ENCODE measurements at places on chromosomes 4 and X. TPM values are rescaled to one million over a fixed set of nuclear protein-coding genes. Genes with fewer than 3 reads are reported as not detected.

Gene FATE1
- not detected for total RNA-seq

Gene ATP2B3
- total RNA-seq, result 0.35 TPM

DNA sequence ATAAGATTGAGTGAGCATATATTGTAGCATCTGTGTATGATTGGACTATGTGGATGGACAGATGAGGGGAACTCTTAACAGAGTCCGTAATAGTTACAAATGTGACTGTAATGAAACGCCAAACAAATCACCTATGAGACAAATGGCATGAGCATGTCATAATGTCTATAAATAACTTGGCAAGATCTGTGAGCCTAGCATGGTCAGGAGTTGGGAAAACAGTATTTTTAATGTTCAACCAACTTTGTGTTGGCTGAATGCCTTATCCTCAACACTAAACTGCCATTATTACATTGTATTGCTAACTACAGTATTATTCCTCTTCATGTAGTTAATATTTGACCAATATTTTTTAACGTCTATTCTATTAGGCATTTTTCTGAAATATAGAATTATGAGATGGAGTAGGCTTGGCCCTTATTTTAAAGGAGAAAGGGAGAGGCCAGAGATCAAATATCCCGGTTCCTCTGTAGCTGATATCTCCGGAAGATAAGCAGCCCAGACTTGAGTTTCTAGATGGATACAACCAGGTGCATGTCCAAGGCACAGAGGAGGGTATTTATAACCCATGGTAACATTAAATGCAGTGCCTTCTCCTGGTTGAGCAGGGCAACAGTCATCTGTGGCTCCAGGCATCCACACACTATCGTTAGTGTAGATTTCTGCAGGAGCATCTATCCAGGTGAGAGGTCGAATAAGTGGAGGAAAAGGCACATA, 32.7 kb downstream of the PF4 start:
- no peak overlapping the region for H3K27ac ChIP-seq
- H3K4me3 ChIP-seq, result no peak overlapping the region
- H3K4me1 ChIP-seq, result peaks cover 2% of the 10 kb centered on the region

Gene FAM184B
- total RNA-seq, result 0.09 TPM

DNA sequence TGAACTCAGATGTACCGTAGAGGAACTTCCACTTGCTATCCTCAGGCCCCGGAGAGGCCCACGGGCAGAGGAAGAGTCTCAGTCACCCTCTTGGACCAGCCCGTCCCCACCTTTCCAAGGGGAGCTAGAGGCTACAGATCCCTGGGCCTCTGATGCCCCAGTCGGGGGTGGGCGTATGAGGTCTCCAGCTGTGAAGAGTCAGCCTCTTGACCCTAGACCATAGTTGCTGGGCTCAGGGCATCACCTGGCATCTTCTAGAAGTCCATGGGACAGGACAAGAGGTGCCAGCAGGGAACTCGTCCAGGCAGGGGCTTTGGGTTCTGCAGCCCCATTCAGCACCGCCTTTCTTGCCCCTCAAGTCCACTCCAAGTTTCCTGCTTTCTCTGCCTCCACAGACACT, 11.6 kb downstream of the SASH3 start:
- H3K36me3 ChIP-seq, result peaks cover 6% of the 10 kb centered on the region
- DNase-seq, result no peak
- no peak overlapping the region for H3K4me3 ChIP-seq
- H3K27me3 ChIP-seq, result no peaks in the 10 kb centered on the region
- no peak overlapping the region for H3K27ac ChIP-seq

DNA sequence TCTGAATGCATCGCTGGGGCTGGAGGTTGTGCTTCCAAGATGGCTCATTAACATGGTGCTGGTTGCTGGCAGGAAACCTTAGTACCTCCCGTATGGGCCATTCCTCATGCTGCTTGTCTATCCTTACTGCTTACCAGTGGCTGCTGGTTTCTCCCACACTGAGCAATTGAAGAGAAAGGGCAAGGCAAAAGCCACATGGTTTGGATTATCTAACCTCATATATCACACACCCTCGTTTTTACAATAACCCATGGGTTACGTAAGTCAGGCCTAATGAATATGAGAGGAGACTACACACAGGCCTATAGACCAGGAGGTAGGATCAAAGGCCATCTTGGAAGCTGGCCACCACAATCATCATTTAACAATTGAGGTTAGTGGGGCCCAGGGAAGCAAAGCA, 141.8 kb upstream of the EDNRA start:
- H3K27me3 ChIP-seq, result no peaks in the 10 kb centered on the region
- no peaks in the 10 kb centered on the region for H3K4me1 ChIP-seq
- DNase-seq, result no peak
- H3K36me3 ChIP-seq, result 0 out of 2 replicates have a peak, but pooled peaks cover 3% of the 10 kb centered on the region
- H3K4me3 ChIP-seq, result no peak overlapping the region

Gene SYTL5
- total RNA-seq, result 0.15 TPM

Gene PWWP3B
- 0.26 TPM for total RNA-seq

- peaks cover 22% of the 10 kb centered on the region for H3K36me3 ChIP-seq
- no peaks in the 10 kb centered on the region for H3K4me1 ChIP-seq
Measured at GRCh38 chr4:118760092-118760491, 74.9 kb downstream of the METTL14 start.

Gene ADGRG4
- not detected for total RNA-seq

GRCh38 chr4:170399581-170400293, 310.0 kb upstream of the AADAT start:
- no peak for DNase-seq
- H3K36me3 ChIP-seq, result no peaks in the 10 kb centered on the region
- H3K27me3 ChIP-seq, result no peaks in the 10 kb centered on the region
- H3K4me1 ChIP-seq, result no peaks in the 10 kb centered on the region

- no peaks in the 10 kb centered on the region for H3K27me3 ChIP-seq
- no peak for DNase-seq
- no peaks in the 10 kb centered on the region for H3K4me1 ChIP-seq
- H3K36me3 ChIP-seq, result peaks cover 5% of the 10 kb centered on the region
- no peak overlapping the region for H3K27ac ChIP-seq
Measured at GRCh38 chrX:13252726-13253125, 67.1 kb downstream of the ATXN3L start.

Gene STAP1
- total RNA-seq, result not detected

DNA sequence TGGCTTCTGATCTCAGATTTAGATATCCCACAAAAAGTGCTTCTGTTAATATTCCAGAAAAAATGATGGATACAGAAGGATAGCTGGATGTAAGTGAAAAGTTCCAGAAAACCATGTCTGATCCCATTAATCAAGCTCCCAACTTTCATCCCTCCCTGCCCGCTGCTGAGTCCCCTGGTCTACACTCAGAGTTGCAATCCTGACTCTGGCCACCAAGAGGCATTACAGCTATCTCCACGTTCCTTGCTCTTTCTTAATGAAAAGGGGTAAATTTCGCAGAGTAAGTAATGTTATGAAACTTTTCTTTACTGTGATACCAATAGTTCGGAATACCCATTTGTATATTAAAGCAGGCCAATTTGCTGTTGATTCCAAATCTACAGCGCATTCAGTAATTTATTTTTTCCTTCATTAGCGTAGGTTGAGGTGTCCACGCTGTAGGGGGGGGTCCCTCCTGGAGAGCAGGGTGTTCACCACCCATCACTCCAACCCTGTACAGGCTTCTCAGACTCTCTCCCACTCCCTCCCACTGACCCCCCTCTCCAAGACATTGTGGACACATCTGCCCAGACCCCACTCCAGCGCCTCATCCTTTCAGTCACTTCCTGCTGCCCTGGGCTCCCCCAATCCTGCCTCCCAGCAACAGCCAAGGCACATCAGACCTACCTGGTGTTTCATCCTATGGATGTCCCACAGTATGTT, 55.1 kb downstream of the RAB40A start:
- H3K27me3 ChIP-seq, result no peaks in the 10 kb centered on the region
- no peaks in the 10 kb centered on the region for H3K4me1 ChIP-seq
- peaks cover 18% of the 10 kb centered on the region for H3K36me3 ChIP-seq

Gene DTHD1
- not detected for total RNA-seq

Gene HSFX3
- not detected for total RNA-seq

Gene GLRA3
- 0.09 TPM for total RNA-seq

GRCh38 chr4:86967073-86967472, 32.3 kb downstream of the AFF1 start:
- H3K27ac ChIP-seq, result no peak overlapping the region
- peaks cover 22% of the 10 kb centered on the region for H3K4me1 ChIP-seq
- DNase-seq, result no peak
- H3K27me3 ChIP-seq, result no peaks in the 10 kb centered on the region
- H3K36me3 ChIP-seq, result no peaks in the 10 kb centered on the region

DNA sequence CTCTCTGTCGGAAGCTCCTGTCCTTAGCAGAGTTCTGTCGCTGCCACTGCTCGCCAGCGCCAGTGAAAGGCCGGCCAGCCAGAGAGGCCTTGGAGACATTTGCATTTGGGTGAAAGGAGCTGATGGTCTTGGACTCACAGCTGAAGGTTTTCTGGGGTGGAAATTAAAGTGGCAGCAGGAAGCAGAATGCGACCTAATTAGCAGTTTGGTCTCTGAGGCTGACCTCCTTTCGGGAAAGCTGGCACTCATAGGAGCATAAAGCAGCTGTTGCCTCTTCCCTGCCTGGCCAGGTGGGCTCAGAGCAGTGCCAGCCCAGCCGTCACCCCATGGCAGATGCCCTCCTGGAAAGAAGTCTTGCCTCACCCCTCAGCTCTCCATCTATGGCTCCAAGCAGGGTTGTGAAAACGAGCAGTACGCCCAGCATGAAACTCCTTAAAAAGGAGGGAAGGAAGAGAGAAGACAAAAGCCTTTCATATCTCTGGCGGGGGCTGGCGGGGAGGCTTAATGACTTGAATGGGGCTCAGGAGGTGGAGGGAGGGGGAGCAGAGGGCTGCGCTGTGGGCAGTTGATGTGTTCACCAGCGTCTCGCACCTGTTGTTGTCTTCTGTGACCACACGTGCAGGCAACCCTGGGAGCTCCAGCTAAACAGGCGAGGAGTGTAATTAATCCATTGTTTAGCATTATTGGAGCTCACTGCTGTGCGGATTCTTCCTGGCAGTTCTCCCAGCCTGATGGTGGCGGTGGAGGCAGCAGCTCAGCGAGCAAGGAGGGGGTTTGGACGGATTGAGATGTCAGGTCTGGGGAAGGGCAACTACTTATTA, 264.0 kb downstream of the MID1IP1 start:
- peak overlapping the region; percentile 82 for H3K27ac ChIP-seq
- peak; percentile 73 for DNase-seq
- H3K4me1 ChIP-seq, result peaks cover 7% of the 10 kb centered on the region
- no peaks in the 10 kb centered on the region for H3K27me3 ChIP-seq
- H3K4me3 ChIP-seq, result peak overlapping the region; percentile 5

DNA sequence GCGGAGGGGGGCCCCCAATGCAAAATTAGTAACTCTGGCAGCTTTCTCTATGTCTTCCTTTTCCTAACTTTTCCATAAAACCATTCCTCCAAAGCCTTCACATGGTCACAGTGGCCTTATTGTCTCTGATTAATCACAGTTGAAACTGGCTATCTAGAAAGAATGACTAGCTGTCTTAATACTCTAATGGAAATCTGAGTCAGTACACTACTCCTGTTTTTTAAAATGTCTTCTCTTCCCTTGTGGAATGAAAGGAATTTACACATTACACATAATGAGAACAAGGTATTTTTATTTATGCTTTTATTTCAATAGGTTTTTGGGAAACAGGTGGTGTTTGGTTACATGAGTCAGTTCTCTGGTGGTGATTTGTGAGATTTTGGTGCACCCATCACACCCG, 66.3 kb upstream of the PUDP start:
- no peaks in the 10 kb centered on the region for H3K36me3 ChIP-seq
- no peaks in the 10 kb centered on the region for H3K27me3 ChIP-seq
- no peak for DNase-seq
- H3K27ac ChIP-seq, result no peak overlapping the region

GRCh38 chr4:47838445-47838844, 578 bp upstream of the CORIN start:
- DNase-seq, result no peak
- peaks cover 6% of the 10 kb centered on the region for H3K4me1 ChIP-seq
- peak overlapping the region; percentile 87 for H3K4me3 ChIP-seq
- no peaks in the 10 kb centered on the region for H3K27me3 ChIP-seq

- H3K4me3 ChIP-seq, result no peak overlapping the region
- H3K4me1 ChIP-seq, result peaks cover 13% of the 10 kb centered on the region
- no peak overlapping the region for H3K27ac ChIP-seq
Measured at GRCh38 chr4:173192375-173193162, 24.0 kb downstream of the GALNT7 start.

GRCh38 chr4:61553557-61554125, 353.5 kb downstream of the ADGRL3 start:
- no peaks in the 10 kb centered on the region for H3K27me3 ChIP-seq
- no peaks in the 10 kb centered on the region for H3K36me3 ChIP-seq
- H3K4me1 ChIP-seq, result no peaks in the 10 kb centered on the region
- no peak for DNase-seq
- H3K4me3 ChIP-seq, result no peak overlapping the region

- no peaks in the 10 kb centered on the region for H3K27me3 ChIP-seq
- no peak overlapping the region for H3K4me3 ChIP-seq
- H3K4me1 ChIP-seq, result no peaks in the 10 kb centered on the region
- H3K27ac ChIP-seq, result no peak overlapping the region
Measured at GRCh38 chr4:74805601-74806000, 11.3 kb upstream of the BTC start.

Gene FAM47A
- not detected for total RNA-seq

Gene GK
- 9.8 TPM for total RNA-seq

- no peak overlapping the region for H3K4me3 ChIP-seq
- DNase-seq, result no peak
- no peak overlapping the region for H3K27ac ChIP-seq
- H3K27me3 ChIP-seq, result no peaks in the 10 kb centered on the region
Measured at GRCh38 chr4:52780617-52781354, 29.6 kb upstream of the ERVMER34-1 start.

GRCh38 chr4:159146488-159146887, 43.6 kb downstream of the RAPGEF2 start:
- no peaks in the 10 kb centered on the region for H3K36me3 ChIP-seq
- H3K27me3 ChIP-seq, result no peaks in the 10 kb centered on the region

Gene ITM2A
- total RNA-seq, result 27.1 TPM

GRCh38 chr4:151408380-151408629, 671 bp upstream of the FHIP1A start:
- no peaks in the 10 kb centered on the region for H3K4me1 ChIP-seq
- H3K27me3 ChIP-seq, result no peaks in the 10 kb centered on the region
- DNase-seq, result no peak
- peak overlapping the region; percentile 18 for H3K27ac ChIP-seq
- peak overlapping the region; percentile 89 for H3K4me3 ChIP-seq
- H3K36me3 ChIP-seq, result no peaks in the 10 kb centered on the region

DNA sequence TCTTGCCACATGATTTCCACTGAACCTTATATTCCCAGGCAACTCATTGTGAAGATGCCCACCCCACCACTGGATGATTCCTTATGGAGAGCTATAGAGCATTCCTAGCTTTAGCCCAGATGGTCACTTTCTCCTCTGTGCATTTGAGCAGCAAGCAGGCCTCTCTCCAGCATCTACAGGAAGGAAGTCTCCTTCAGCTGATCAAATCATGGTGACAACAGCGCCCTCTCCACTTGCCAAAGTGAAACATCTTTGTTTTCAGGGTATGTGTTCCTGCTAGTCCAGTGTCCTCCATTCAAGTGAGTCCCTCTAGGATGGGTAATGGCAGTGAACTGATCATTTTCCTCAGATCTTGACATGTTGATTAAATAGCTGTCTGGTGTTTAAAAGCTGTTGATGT, 10.9 kb upstream of the SYTL5 start:
- H3K27ac ChIP-seq, result no peak overlapping the region
- DNase-seq, result no peak
- peaks cover 3% of the 10 kb centered on the region for H3K36me3 ChIP-seq
- H3K4me1 ChIP-seq, result peaks cover 4% of the 10 kb centered on the region

Gene ZNF280C
- 8.2 TPM for total RNA-seq

Measured in H9 (cell line).